ENCODE measurements at places on chromosomes 7 and 10. TPM values are rescaled to one million over a fixed set of nuclear protein-coding genes. Genes with fewer than 3 reads are reported as not detected.

Gene TSPAN15
- 2.5 TPM for total RNA-seq

Gene SLC13A1
- total RNA-seq: not detected

Gene MAGI2
- total RNA-seq: 0.17 TPM

Gene CDC14C
- total RNA-seq: not detected

Gene FAM180A
- not detected for total RNA-seq

Gene VCL
- total RNA-seq: 27.8 TPM

Gene IGFBP1
- not detected for total RNA-seq

Gene PNLIP
- total RNA-seq: not detected

Gene RAB19
- 13.3 TPM for total RNA-seq

Gene SUN3
- not detected for total RNA-seq

Gene SFTPD
- 0.33 TPM for total RNA-seq

GRCh38 chr7:155295511-155295910 lies 2.2 kb upstream of the INSIG1 start:
- no peak for DNase-seq

DNA sequence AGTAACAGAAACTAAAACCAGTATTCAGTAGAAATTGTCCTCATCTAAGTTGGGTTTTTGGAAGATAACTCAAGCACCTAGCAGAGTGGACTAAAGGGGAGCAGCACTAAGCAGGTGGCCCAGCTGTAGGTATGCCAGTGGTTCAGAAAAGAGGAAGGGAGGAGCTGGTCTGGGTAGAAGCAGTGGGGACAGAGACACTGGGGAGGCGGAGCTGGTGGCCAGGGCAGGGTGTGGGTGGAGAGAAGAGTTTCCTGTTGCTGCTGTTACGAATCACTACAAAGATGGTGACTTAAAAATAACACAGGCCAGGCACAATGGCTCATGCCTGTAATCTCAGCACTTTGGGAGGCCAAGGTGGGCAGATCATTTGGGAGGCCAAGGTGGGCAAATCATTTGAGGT lies 136.2 kb downstream of the WDR11 start:
- no peak for DNase-seq

- DNase-seq: no peak
Measured at GRCh38 chr7:46775776-46776175, 806.1 kb downstream of the TNS3 start.

- no peak for DNase-seq
Measured at GRCh38 chr10:19728376-19728775, 87.9 kb upstream of the PLXDC2 start.

GRCh38 chr7:134660961-134661376 lies 14.3 kb downstream of the BPGM start:
- DNase-seq: no peak

DNA sequence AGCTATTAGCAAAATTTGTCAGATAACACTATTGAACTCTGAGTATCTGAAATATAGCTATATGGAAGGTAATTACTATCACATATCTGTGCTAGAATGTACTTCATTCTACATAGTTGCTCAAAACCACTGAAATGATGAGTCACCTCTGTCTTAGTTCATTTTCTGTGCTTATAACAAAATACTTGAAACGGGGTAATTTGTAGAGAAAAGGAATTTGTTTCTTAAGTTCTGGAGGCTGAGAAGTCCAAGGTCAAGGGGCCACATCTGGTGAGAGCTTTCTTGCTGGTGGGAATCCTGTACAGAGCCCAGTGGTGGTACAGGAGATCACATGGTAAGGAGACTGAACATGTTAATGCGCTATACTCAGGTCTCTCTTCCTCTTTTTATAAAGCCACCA lies 41.9 kb upstream of the TNKS2 start:
- no peak for DNase-seq

GRCh38 chr10:28503114-28503513 lies 29.8 kb upstream of the WAC start:
- no peak for DNase-seq

GRCh38 chr10:120328647-120329046 lies 128.4 kb upstream of the PLPP4 start:
- no peak for DNase-seq

DNA sequence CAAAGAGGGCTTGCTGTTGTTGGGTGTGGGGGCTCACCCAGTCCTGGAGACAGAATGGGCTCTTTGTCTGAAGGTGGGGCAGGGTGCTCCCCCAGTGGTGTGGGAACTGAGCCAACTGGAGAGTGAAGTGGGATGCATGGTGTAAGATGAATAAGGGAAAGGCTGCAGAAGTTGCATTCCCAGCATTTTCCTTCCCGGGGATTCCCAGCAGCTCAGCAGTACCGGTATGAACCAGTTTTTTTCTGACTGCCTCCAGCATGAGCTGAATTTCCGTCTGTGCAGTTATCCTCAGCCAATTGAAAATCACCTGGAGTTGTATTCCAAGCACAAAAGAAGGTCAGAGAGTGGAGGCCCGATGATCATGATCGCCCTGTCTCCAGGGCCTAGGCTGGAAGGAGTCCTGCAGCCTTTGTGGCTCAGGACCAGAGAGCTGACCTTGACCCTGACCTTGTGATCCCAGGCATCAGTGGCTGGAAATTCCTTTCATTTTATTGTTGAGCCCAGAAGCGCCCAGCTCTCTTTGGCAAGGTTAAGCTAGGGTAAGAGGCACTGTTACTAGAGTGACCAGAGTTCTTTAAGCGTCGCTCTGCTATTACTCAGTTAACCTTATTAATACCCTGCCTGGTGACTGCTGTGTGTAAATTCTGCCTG lies 33.4 kb downstream of the OGDH start:
- DNase-seq: peak; percentile 24

DNA sequence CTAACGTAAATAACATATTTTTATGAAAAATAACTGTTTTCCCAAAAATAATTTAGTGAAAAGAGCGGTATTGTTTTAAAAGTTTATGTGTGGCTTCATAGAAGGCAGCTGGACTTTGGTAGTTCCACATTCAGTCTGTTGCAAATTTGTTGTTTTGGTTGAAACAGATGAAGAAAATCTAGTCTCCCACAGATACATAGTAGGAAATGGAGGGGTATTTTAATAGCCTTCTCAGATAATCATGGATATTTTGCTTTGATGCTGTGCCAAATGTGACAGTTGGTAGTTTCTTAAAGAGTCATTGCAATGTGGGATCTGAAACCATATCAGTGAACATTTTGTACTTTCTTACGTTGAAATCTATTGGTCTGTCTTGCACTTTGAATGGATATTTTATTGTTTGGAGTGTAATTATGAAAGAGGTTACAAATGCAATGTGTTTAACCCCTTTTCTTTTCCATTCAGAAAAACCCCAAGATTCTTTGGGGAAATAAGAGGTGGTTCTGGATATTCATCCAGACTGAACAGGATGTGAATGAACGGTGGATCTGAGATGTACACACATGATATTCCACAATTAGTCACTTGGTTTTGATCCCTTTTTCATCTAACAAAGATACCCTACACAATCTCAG lies 10.4 kb downstream of the ZNF365 start:
- no peak for DNase-seq

GRCh38 chr7:16271990-16272665 lies 149.2 kb downstream of the CRPPA start:
- no peak for DNase-seq

DNA sequence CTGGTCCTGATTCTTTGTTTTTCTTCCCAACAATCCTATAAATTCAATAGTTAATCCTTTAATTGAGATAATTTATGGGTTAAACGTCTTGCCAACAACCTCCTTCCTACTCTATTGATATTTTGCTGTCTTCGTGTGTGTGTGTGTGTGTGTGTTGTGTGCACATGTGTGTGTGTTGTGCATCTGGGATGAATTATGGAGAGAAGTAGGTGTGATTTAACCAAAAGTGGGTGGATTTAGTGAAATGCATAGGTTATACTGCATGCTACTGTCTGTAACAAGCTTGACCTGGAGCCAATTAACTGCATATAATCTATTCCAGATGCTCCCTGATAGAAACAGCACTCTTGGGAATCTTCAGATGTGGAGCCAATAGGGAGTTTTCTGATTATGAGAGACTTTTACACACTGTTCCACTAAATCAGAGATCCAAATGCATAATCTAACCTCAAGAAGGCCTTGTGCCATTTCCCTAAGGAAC lies 61.2 kb downstream of the SEMA3D start:
- DNase-seq: no peak

GRCh38 chr7:139875821-139876241 lies 46.8 kb downstream of the TBXAS1 start:
- DNase-seq: no peak

DNA sequence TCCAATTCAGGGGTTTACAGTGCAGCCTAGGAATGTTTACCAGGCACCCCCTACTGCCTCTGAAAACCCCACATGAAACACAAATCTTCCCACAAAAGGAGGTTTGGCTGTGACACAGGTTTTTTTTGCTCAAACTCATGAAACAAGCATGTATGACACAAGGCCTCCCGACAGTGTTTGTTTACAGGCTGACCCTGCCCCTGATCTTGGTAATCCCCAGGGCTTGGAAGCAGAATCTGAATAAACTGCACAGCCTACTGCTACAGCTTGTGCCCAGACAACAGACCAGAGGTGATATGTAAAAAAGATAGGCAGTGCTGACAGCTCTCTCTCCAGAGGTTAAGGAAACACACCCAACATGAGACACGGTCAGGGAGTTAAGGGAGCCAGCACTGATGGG lies 184.2 kb downstream of the KMT2E start:
- DNase-seq: no peak

DNA sequence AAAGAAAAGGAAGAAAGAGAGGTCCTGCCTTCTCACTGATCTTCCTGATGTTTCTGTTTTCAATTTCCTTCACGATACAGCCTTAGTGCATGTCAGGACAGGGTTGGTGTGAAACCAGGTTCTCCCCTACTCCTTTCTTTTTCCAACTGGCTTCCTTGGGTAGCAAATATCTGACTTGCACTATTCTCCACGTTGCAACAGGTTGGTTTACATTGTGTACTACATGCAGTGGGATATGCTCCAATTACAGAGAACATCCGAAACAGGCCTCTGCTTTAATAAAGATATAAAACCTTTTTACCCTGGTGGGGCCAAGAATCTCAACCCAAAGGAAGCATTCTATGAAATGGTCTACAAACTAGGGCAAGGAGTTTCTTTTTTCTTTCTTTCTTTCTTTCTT lies 16.9 kb upstream of the CREB5 start:
- DNase-seq: no peak

GRCh38 chr7:12110425-12110824 lies 100.7 kb upstream of the TMEM106B start:
- no peak for DNase-seq

DNA sequence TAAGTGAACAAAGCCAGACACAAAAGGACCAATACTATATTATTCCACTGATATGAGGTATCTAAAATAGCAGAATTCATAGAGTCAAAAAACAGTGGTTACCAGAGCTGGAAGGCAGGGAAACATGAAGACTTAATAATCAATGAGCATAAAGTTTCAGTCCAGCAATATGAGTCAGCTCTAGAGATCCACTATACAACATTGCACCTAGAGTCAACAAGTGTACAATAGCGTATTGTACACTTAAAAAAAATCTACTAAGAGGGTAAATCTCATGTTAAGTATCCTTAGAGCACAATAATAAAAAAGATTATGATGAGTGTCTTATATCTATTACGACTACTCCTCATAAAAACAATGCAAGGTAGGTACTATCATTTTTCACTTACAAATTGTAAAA lies 36.1 kb downstream of the C10orf90 start:
- DNase-seq: no peak

DNA sequence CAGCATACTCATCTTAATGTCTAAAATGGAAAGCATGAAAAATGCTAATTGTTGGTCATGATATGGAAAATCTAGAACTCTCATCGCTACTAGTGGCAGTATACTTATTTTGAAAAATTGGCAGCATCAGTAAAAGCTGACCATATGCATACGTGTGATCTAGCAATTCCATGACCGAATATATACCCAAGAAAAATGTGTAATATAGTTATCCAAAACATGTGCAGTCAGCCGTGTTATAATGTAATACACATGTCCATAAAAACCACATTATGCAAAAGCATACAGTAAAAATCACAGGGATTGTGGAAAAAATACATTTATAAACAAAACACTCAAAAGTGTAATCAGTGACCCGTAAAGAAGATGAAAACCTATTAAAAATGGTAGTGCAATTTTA lies 439.0 kb downstream of the SH2D4B start:
- DNase-seq: no peak

DNA sequence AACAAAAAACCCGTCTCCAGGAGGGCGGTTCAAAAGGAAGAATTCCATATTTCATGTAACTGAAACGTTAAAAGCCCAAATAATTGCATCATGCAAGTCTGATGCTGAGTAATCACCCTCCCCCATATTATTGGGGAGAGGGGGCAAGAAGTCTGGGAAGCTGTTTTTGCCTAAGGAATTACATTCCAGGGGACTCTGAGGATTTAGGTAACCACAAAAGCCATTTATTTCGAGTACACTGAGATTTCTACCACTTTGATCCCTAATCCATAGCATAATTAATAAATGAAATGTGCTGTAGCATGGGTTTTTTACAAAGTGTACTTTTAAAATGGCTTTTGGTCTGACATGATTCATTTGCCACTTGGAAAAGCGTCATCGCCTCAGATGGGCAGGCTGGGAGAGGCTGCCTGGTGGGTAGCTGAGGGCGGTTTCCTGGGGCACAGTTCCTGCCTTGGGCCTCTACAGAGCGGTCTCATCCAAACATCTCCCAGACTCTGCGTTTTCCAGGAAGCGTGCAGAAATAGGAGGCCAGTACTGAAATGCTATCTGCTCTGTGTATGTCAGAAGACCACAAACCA lies 106.5 kb downstream of the TCF7L2 start:
- DNase-seq: no peak

DNA sequence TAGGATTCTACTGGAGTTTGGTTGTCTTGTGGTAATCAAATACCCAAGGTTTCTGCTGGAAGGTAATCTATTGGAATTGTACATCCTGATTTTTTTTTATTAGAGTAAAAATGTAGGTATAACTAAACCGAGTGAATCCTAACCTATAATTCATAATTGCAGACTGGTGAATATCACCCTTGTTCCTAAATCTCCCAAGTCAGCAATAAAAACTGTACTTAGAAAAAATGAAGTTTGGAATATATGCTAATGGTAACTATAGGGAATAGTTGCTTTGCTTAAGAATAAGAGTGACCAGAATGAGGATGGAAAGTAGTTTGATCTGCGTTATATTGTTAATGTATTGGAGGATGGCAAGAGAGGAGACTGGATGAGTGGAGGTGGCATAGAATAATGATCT lies 10.7 kb upstream of the FZD8 start:
- no peak for DNase-seq

- no peak for DNase-seq
Measured at GRCh38 chr10:72244573-72245038, 28.5 kb upstream of the ASCC1 start.

DNA sequence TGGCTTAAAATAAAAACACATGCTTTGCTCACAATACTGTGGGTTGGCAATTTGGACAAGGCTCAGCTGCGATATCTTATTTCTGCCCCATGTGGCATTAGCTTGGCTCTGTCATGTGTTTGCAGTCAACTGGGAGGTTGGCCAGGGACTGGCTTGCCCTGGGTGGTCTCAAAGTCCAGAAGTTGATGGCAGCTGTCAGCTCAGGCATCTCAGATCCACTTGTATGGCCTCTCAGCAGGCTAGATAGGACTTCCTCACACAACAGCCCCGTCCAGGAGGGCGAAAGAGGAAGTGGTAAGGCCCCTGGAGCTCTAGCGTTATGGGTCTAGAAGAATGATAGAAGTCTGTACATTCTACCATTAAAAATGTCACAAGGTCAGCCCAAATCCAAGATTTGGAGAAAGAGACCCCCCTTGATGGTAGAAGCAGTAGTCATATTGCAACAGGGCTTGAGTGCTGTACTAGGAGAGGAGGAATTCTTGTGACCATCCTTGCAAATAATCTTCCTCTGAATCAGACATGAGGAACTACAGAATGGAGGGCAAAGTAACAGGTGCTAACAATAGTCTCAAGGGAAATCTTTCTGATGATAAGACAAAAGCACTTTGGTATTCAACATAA lies 166.2 kb downstream of the FAM107B start:
- DNase-seq: no peak

GRCh38 chr7:1920266-1920681 lies 250.2 kb downstream of the ELFN1 start:
- peak; percentile 52 for DNase-seq

All from activated CD4-positive, alpha-beta memory T cell treated with anti-CD3 and anti-CD28 coated beads for 36 hours (primary cell).